ENCODE measurements at places on chromosomes 16 and 17.
A peak's percentile ranks its signal among the peaks of the same experiment; 100 is the strongest.

GRCh38 chr17:80109713-80110446 lies 8.5 kb downstream of the GAA start:
- DNase-seq: no peak

- no peak for DNase-seq
These were observed 282.7 kb upstream of the XYLT1 start for GRCh38 chr16:17753434-17753833.

DNA sequence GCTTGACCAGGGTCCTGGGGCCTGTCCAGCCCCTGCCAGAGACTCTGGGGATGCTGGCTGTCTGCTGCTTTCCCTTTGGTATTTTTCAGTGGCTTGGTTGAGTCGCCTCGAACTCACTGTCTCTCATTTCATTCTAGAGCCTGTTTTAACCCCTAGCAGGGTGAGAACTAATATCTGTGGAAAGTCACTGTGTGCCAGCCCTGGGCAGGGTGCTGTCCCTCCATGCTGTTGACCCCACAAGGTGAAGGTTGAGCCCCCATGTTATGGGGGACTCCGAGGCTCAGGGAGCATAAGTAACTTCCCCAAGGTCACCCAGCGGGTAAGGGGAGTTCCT lies 33.0 kb downstream of the DCAKD start:
- DNase-seq: no peak

DNA sequence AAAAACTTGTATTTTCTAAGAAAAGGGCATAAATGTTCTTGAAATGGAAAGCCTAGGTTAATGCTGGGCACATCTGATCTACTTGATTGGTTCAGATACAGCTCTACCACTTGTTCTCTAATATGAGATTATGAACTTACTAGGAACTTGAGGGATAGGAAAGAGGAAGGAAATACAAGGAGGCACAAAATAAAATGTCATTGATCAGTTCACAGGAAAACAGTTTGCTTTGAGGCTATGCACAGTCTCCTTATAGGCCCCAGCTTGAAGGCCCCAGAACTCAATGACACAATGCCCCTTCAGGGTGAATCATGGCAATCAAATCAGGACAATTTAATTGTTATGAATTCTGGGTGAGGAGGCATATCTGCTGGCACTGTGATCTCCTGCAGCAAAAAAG lies 27.1 kb downstream of the NXPH3 start:
- DNase-seq: no peak

DNA sequence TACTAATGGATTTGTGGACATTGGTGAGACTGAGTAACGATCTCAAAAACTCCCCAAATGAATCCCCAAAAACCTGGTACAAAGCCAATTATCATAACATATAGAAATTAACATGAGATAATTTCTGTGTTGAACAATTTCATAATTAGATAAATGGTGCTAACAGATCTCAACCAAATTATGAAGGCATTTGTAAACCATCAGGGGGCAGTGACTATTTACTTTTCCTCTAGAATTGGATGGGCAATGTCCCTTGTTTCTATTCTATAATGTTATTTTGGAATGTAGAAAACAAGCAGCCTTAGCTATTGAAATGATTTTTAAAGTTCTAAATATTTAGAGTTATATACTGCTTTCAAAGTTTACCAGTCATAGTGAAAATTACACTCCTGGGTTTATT lies 57.8 kb downstream of the MYH10 start:
- DNase-seq: peak; percentile 63
